ENCODE measurements at places on chromosomes 1 and 21. TPM values are rescaled to one million over a fixed set of nuclear protein-coding genes. Genes with fewer than 3 reads are reported as not detected.

The VANGL2 gene
- total RNA-seq: 32.7 TPM

The PTGER3 gene
- total RNA-seq: 0.11 TPM

The TIPRL gene
- total RNA-seq: 44.5 TPM

The MIB2 gene
- total RNA-seq: 89.0 TPM

The PERM1 gene
- total RNA-seq: not detected

The BTF3L4 gene
- 127 TPM for total RNA-seq

The S100A7 gene
- total RNA-seq: not detected

The OR2G2 gene
- not detected for total RNA-seq

The ST6GALNAC5 gene
- total RNA-seq: 11.6 TPM

The DPT gene
- not detected for total RNA-seq

The NUF2 gene
- 98.7 TPM for total RNA-seq

The LCK gene
- total RNA-seq: 70.5 TPM

The AIRE gene
- 0.31 TPM for total RNA-seq
